Thoracic aorta (tissue), 2 donors: ENCODE measurements at places on chromosomes 6 and 20. TPM values are rescaled to one million over a fixed set of nuclear protein-coding genes. Genes with fewer than 3 reads are reported as not detected.

TSHZ2 gene
- total RNA-seq, result 8.4 TPM

TRIM40 gene
- total RNA-seq, result not detected

SLC32A1 gene
- total RNA-seq, result not detected

VSTM2L gene
- total RNA-seq, result 0.68 TPM

RAET1L gene
- total RNA-seq, result not detected

HLA-DMB gene
- total RNA-seq, result 34.4 TPM

CENPW gene
- total RNA-seq, result not detected

DNA sequence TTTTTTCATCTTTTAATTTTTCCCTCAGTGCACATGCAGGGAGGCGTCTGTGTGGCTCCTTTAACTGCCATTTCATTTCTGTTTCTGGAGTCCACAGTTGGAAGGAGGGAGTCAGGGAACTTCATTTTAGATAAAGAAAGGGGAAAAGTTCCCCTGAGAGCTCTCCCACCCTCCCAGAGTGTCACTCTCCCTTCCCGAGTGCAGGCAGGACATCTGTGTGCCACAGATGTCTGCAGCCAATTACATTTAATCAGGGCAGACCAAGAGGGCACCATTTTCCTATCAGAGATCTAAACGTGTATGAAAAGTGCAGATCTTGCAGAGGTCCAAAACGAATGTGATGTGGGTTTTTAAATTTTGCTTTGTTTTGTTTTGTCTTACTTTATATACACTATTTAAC lies 96.6 kb downstream of the PXDC1 start:
- H3K27me3 ChIP-seq, result no peaks in the 10 kb centered on the region
- H3K4me3 ChIP-seq, result no peak overlapping the region
- no peaks in the 10 kb centered on the region for H3K36me3 ChIP-seq
- no peak for DNase-seq

- H3K27ac ChIP-seq, result no peak overlapping the region
- no peak for DNase-seq
- no peak overlapping the region for H3K4me3 ChIP-seq
- no peaks in the 10 kb centered on the region for H3K27me3 ChIP-seq
- no peaks in the 10 kb centered on the region for H3K4me1 ChIP-seq
- H3K36me3 ChIP-seq, result no peaks in the 10 kb centered on the region
Measured at GRCh38 chr20:53723621-53724020, 130.0 kb upstream of the ZNF217 start.

DNA sequence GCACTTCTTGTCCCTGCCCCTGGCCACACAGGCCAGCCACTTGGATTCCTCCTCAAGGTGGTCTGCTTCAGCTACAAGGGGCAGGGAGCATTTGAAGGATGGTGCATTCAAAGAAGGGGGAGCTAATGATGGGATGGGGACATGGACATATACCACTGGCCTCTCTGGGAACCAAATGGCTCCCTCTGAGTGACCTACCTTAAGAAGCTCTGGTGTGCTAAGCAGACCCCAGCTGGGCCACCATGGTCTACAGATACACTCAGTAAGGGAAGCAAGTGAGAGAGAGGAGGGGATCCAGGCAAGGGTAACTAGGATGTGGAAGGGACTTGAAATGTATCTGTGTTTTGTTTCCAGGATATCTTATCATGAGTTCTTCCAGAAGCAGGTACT lies 62.4 kb downstream of the TTI1 start:
- DNase-seq, result no peak
- no peak overlapping the region for H3K27ac ChIP-seq
- no peaks in the 10 kb centered on the region for H3K4me1 ChIP-seq

- peak overlapping the region; percentile 92 for H3K4me3 ChIP-seq
- no peaks in the 10 kb centered on the region for H3K27me3 ChIP-seq
- DNase-seq, result no peak
- peak overlapping the region; percentile 8 for H3K27ac ChIP-seq
- H3K4me1 ChIP-seq, result peaks cover 64% of the 10 kb centered on the region
- peaks cover 9% of the 10 kb centered on the region for H3K36me3 ChIP-seq
Measured at GRCh38 chr6:116277124-116277523, 2.6 kb downstream of the TSPYL1 start.

- no peak overlapping the region for H3K27ac ChIP-seq
- no peaks in the 10 kb centered on the region for H3K36me3 ChIP-seq
- no peaks in the 10 kb centered on the region for H3K4me1 ChIP-seq
- no peak overlapping the region for H3K4me3 ChIP-seq
Measured at GRCh38 chr20:60400567-60400966, 442.3 kb downstream of the CDH26 start.

GRCh38 chr20:49210757-49211110 lies 8.5 kb upstream of the DDX27 start:
- no peak for DNase-seq
- H3K36me3 ChIP-seq, result no peaks in the 10 kb centered on the region
- no peak overlapping the region for H3K4me3 ChIP-seq
- no peaks in the 10 kb centered on the region for H3K27me3 ChIP-seq
- H3K4me1 ChIP-seq, result no peaks in the 10 kb centered on the region

DNA sequence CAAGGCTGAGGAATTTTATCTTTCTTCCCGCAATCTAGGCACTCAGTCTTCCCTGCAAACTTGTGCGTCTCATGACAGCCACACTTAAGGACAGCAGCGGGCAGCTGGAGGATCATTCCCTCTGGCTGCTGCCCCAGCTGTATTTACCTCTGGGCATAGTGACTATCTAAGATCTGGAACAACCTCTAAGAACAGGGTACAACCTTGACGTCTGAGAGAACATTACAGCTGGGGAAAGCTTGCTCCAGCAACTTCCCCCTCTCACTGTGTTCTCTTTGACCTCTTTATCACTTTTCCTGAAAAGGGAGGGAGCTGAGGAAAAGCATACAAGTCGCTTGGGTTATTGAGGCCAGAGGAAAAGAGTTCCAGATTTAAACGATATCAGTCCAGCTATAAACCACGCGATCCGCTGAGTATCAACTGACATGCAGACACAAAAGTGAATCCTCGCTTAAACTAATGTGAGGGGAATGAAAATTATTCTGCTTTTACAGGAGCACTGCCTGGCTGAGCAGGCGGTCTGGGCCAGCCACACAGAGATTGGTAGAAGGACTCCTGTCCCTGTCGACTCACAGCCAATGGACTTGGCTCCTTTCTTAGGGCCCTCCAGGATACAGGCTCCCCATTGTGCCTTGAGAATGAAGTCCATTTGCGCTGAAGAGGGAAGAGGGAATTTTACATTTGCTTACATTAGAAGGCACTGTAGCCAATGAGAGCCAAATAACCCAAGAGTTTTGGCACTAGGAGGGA lies 153.3 kb downstream of the QRSL1 start:
- no peaks in the 10 kb centered on the region for H3K36me3 ChIP-seq
- H3K4me1 ChIP-seq, result no peaks in the 10 kb centered on the region
- no peak overlapping the region for H3K4me3 ChIP-seq
- no peak overlapping the region for H3K27ac ChIP-seq
- no peaks in the 10 kb centered on the region for H3K27me3 ChIP-seq

- H3K4me1 ChIP-seq, result no peaks in the 10 kb centered on the region
- no peak for DNase-seq
- no peak overlapping the region for H3K4me3 ChIP-seq
- no peaks in the 10 kb centered on the region for H3K36me3 ChIP-seq
- no peak overlapping the region for H3K27ac ChIP-seq
- H3K27me3 ChIP-seq, result no peaks in the 10 kb centered on the region
Measured at GRCh38 chr6:83459663-83460062, 28.8 kb upstream of the ME1 start.

DNA sequence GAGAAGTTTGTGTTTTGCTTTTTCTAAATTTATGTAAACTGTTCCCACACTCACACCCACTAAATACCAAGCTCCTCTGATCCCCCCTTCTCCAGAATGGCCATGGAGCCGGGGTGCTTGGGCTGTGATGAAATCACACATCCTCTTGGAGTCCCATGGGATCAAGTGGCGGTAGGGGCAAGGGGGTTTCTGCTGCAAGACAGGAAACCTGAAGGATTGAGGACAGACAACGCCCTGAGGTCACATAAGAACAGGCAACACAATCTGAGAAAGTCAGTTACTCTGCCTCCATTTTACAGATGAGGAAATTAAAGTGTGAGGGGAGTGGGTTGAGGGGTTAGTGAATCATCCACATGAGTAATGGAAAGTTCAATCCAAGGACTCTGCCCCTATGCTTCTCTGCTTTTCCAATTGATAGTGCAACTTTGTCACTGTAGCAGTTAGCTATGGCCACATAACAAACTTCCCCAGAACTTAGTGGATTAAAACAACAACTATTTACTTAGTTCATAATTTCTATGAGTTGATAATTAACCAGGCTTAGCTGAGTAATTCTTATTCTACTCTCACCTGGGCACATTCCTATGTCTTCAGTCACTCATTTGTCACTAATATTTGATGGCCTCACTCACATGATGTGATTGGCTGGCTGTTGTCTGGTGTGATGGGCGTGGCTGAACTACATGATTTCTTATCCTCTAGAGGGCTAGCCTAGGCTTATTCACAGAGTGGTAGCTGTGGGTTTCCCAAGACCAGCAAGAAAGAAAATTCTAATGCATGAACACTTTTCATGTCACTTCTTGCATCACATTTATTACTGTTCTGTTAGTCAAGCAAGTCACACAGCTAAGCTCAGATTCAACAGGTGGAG lies 311.1 kb upstream of the RNF24 start:
- no peak overlapping the region for H3K4me3 ChIP-seq
- H3K27ac ChIP-seq, result peak overlapping the region; percentile 79
- DNase-seq, result no peak
- no peaks in the 10 kb centered on the region for H3K27me3 ChIP-seq
- no peaks in the 10 kb centered on the region for H3K36me3 ChIP-seq

DNA sequence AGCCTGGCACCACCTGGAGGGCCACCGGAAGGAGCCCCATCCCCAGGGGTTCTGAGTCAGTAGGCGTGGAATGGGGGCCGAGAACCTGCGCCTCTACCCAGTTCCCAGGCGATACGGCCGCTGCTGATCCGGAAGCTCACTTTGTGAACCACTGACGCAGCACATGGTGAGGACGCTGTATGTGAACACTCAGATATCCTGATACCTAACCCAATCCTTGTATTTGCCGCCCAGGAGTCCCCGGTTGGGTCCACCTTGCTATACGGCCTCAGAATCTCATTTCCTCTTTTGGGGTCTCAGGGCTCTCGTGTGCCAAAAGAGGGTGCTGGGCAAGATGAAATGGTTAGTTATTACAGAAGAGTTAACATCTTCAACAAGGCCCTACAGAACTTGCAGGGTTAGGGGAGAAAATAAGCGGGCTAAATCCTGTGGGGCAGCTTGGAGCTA lies 604 bp upstream of the RAB5IF start:
- DNase-seq, result no peak
- H3K27ac ChIP-seq, result peak overlapping the region; percentile 89
- no peaks in the 10 kb centered on the region for H3K27me3 ChIP-seq
- H3K4me1 ChIP-seq, result peaks cover 9% of the 10 kb centered on the region
- H3K4me3 ChIP-seq, result peak overlapping the region; percentile 100

GRCh38 chr20:57008217-57008616 lies 258.2 kb downstream of the BMP7 start:
- no peak for DNase-seq
- H3K27ac ChIP-seq, result no peak overlapping the region
- no peaks in the 10 kb centered on the region for H3K4me1 ChIP-seq
- no peaks in the 10 kb centered on the region for H3K27me3 ChIP-seq
- H3K36me3 ChIP-seq, result no peaks in the 10 kb centered on the region

- H3K36me3 ChIP-seq, result no peaks in the 10 kb centered on the region
- no peaks in the 10 kb centered on the region for H3K27me3 ChIP-seq
- DNase-seq, result no peak
- no peak overlapping the region for H3K27ac ChIP-seq
- no peaks in the 10 kb centered on the region for H3K4me1 ChIP-seq
- H3K4me3 ChIP-seq, result no peak overlapping the region
Measured at GRCh38 chr20:51220293-51220706, 197.4 kb upstream of the KCNG1 start.

GRCh38 chr6:123430970-123431369 lies 205.8 kb downstream of the TRDN start:
- no peaks in the 10 kb centered on the region for H3K27me3 ChIP-seq
- DNase-seq, result no peak
- peaks cover 5% of the 10 kb centered on the region for H3K4me1 ChIP-seq
- no peak overlapping the region for H3K27ac ChIP-seq

- H3K27ac ChIP-seq, result peak overlapping the region; percentile 9
- H3K4me3 ChIP-seq, result no peak overlapping the region
- peaks cover 24% of the 10 kb centered on the region for H3K4me1 ChIP-seq
- DNase-seq, result no peak
Measured at GRCh38 chr6:125294925-125295324, 6.8 kb downstream of the HDDC2 start.

DNA sequence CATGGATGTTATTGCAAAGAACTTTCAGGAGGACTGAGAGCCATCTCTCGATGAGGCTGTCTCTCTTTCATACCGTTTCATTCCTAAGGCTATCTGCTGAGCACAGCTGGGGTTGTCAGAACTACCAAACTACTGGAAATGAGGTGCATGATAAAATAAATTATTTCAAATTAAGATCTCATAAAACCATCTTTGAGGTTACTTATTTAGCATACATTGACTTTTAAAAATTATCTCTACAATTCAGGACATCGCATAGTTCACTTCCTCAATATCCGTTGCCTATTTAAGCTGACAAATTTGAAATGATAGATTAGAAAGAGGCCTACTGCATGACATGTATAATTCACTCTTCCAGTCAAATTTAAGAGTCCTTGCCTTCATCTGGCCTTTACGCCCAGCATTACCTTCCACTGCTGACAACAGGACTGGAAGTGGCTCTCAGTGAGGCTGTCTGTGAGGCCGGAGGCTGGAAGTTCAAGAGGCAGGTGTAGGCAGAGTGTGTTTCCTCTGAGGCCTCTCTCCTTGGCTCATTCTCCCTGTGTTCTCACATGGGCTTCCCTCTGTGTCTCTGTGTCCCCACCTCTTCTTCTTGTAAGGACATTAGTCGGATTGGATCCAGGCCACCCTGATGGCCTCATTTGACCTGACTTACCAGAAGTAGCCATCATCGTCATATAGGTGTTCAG lies 12.8 kb upstream of the DUSP22 start:
- no peaks in the 10 kb centered on the region for H3K4me1 ChIP-seq
- no peaks in the 10 kb centered on the region for H3K27me3 ChIP-seq
- H3K4me3 ChIP-seq, result no peak overlapping the region

GRCh38 chr6:44133981-44134711 lies 6.8 kb downstream of the TMEM63B start:
- no peak overlapping the region for H3K4me3 ChIP-seq
- no peak overlapping the region for H3K27ac ChIP-seq
- H3K27me3 ChIP-seq, result no peaks in the 10 kb centered on the region
- peaks cover 9% of the 10 kb centered on the region for H3K4me1 ChIP-seq

- H3K36me3 ChIP-seq, result no peaks in the 10 kb centered on the region
- DNase-seq, result no peak
- peaks cover 9% of the 10 kb centered on the region for H3K4me1 ChIP-seq
- no peaks in the 10 kb centered on the region for H3K27me3 ChIP-seq
- H3K27ac ChIP-seq, result peak overlapping the region; percentile 93
- H3K4me3 ChIP-seq, result peak overlapping the region; percentile 96
Measured at GRCh38 chr6:113860181-113860955, 3.2 kb downstream of the MARCKS start.

- no peak overlapping the region for H3K4me3 ChIP-seq
- no peaks in the 10 kb centered on the region for H3K4me1 ChIP-seq
- no peak overlapping the region for H3K27ac ChIP-seq
- DNase-seq, result no peak
Measured at GRCh38 chr6:161917645-161918044, 643.8 kb upstream of the AGPAT4 start.
